Uterine smooth muscle cell (primary cell): ENCODE measurements at places on chromosomes 1 and 21. TPM values are rescaled to one million over a fixed set of nuclear protein-coding genes. Genes with fewer than 3 reads are reported as not detected.

The MIGA1 gene
- total RNA-seq, result 13.2 and 16.4 TPM in 2 replicates

The PUSL1 gene
- total RNA-seq, result 15.0 and 24.8 TPM in 2 replicates

The PAQR6 gene
- total RNA-seq, result 0.22 and 0.37 TPM in 2 replicates

The IGSF3 gene
- 0.37 and 0.66 TPM in 2 replicates for total RNA-seq

The ARHGAP29 gene
- 100 and 150 TPM in 2 replicates for total RNA-seq

The CNST gene
- total RNA-seq, result 22.9 and 28.2 TPM in 2 replicates

The ATP1A4 gene
- not detected in 2 replicates for total RNA-seq

The ERICH3 gene
- not detected in 2 replicates for total RNA-seq
